ENCODE measurements at places on chromosomes 16 and 17.

DNA sequence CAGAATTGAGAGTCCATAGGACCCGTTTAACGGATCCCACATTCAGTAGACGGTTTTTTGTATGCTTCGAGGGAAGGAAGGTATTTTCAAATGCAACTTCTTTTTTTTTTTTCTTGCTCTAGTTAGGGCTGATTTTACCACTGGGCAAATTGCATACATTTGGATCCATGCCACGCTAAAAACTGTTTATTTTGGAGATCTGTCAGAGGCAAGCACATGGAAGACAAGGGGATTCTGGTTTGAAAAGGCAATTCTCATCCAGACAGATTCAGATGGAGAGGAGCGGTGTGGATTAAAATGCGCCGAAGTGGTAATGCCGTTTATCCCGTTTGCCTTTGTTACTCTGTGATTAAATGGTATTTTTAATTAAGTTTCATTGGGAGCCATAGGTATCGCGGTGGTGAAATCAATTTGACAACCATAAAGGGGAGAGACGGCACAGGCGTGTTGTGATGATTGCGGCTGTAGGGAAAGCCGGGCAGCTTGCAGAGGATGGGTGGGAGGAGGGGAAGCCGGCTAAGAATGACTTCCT lies 170.4 kb downstream of the IRX3 start:
- DNase-seq, result no peak

DNA sequence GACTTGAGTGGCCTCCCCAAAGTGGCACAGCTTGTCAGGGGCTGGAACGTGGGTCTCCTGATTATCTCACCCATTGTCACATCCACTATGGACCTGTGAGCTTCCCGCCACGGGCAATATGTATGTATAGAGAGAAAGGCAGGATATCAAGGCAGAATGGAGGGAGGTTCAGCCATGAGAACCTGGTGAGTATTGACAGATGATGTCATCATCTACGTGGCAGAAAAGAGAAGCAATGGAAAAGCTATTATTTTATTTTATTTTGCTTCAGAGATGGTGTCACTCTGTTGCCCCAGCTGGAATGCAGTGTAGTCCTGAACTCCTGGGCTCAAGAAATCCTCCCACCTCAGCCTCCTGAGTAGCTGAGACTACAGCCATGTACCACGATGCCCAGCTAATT lies 13.4 kb upstream of the PDK2 start:
- no peak for DNase-seq

DNA sequence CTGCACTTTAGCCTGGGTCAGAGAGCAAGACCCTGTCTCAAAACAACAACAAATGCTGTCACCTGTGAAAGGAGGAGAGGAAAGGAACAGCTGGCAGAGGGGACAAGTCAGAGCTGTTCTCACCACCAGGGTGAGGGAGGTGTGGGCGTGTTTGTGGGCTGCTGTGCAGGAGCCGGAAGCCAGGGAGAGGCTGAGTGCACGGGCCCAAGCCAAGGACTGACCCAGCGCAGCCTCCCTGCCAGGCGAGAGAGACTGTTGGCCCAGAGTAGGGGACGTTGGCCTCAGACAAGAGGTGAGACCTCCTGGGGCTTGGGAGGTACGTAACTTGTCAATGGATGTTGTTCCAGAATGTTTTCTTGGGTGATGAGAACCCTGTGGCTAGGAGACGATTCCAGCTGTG lies 10.7 kb downstream of the SPNS2 start:
- peak; percentile 75 for DNase-seq

- DNase-seq, result no peak
These were observed 27.6 kb upstream of the PITPNA start for GRCh38 chr17:1590029-1590746.

DNA sequence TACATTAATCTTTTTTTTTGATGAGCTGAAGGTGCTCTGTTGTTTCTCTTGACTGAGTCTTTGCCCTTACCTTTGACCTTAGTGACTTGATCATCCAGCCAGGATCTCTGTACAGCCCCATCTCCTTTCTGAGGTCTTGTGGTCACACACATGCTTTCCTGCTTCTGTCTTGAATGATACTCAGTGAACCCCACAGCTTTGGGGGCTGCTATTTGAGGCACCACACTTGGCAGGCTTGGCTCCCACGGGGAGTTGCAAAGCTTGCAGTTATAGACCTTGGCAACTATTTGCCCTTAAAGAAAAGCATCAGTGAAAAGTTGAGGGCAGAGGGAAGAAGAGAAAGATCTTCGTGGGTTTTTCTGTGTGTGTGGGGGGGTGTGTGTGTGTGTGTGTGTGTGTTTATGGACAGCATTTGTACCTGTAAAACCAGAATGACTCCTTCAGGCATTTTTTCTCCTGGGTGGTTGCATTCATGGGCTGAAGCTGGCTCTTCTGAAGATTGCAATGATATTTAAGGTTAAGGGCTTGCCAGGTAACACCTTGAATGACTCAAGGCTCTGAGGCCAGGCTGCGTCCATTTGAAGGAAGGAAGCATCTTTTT lies 101.6 kb downstream of the MSI2 start:
- DNase-seq, result peak; percentile 38

- no peak for DNase-seq
These were observed 144.5 kb downstream of the GRIN2A start for GRCh38 chr16:10037751-10038150.

- DNase-seq, result no peak
These were observed 53.1 kb downstream of the CYB5B start for GRCh38 chr16:69477546-69477945.

GRCh38 chr17:48143629-48144028 lies 36.1 kb downstream of the SNX11 start:
- DNase-seq, result no peak

All from GM19239 (cell line).